ENCODE measurements at places on chromosomes 2 and 18. TPM values are rescaled to one million over a fixed set of nuclear protein-coding genes. Genes with fewer than 3 reads are reported as not detected.

NFATC1 gene
- polyA plus RNA-seq: 27.5 TPM

NDUFV2 gene
- 171 TPM for polyA plus RNA-seq

MEIS1 gene
- polyA plus RNA-seq: 13.5 TPM

TRAK2 gene
- polyA plus RNA-seq: 13.7 TPM

WNT10A gene
- polyA plus RNA-seq: 2.1 TPM

SLC4A3 gene
- 15.1 TPM for polyA plus RNA-seq

SERTAD2 gene
- polyA plus RNA-seq: 24.8 TPM

FHOD3 gene
- 6.5 TPM for polyA plus RNA-seq

HOXD8 gene
- 36.6 TPM for polyA plus RNA-seq

MC5R gene
- not detected for polyA plus RNA-seq

BCL11A gene
- polyA plus RNA-seq: 5.1 TPM

TRPM8 gene
- polyA plus RNA-seq: 5.2 TPM

ANO7 gene
- 1.2 TPM for polyA plus RNA-seq

HOXD3 gene
- polyA plus RNA-seq: 2.7 TPM

PFN4 gene
- polyA plus RNA-seq: 248 TPM

RGPD3 gene
- 5.3 TPM for polyA plus RNA-seq

SLC30A3 gene
- 111 TPM for polyA plus RNA-seq

KCNG2 gene
- polyA plus RNA-seq: 0.50 TPM

HMSD gene
- polyA plus RNA-seq: 0.53 TPM

PRPF40A gene
- polyA plus RNA-seq: 33.1 TPM

COBLL1 gene
- polyA plus RNA-seq: 5.4 TPM

HOXD12 gene
- polyA plus RNA-seq: not detected

ACMSD gene
- polyA plus RNA-seq: 0.25 TPM

MAP2 gene
- polyA plus RNA-seq: 15.6 TPM

CROCC2 gene
- polyA plus RNA-seq: 0.51 TPM

RFTN2 gene
- 19.8 TPM for polyA plus RNA-seq

PKDCC gene
- 121 TPM for polyA plus RNA-seq

TMEM178A gene
- polyA plus RNA-seq: 1.9 TPM

PLB1 gene
- 10.9 TPM for polyA plus RNA-seq

CELF4 gene
- 6.3 TPM for polyA plus RNA-seq

CRYGC gene
- polyA plus RNA-seq: 2.7 TPM

C2orf69 gene
- 19.8 TPM for polyA plus RNA-seq

KYNU gene
- 31.9 TPM for polyA plus RNA-seq

CIB4 gene
- 30.6 TPM for polyA plus RNA-seq

CAPN10 gene
- 29.8 TPM for polyA plus RNA-seq

GALNT3 gene
- polyA plus RNA-seq: 45.0 TPM

HOXD10 gene
- 0.92 TPM for polyA plus RNA-seq

FIGN gene
- polyA plus RNA-seq: 3.5 TPM

ACVR1C gene
- 0.47 TPM for polyA plus RNA-seq

BMP10 gene
- polyA plus RNA-seq: 0.26 TPM

IL1B gene
- polyA plus RNA-seq: 1.8 TPM

PID1 gene
- 14.8 TPM for polyA plus RNA-seq

LIMS3 gene
- 2.6 TPM for polyA plus RNA-seq

CLK1 gene
- 62.7 TPM for polyA plus RNA-seq

AUP1 gene
- 107 TPM for polyA plus RNA-seq

HOXD4 gene
- polyA plus RNA-seq: 2.7 TPM

UGT1A7 gene
- polyA plus RNA-seq: not detected

PPP4R1 gene
- 128 TPM for polyA plus RNA-seq

CYTIP gene
- 3.9 TPM for polyA plus RNA-seq

CTNNA2 gene
- 44.5 TPM for polyA plus RNA-seq
